ENCODE measurements at places on chromosomes 13 and 19. TPM values are rescaled to one million over a fixed set of nuclear protein-coding genes. Genes with fewer than 3 reads are reported as not detected.

PCDH8 gene
- 1.9 TPM for total RNA-seq

ZNF723 gene
- total RNA-seq, result not detected

STARD13 gene
- 151 TPM for total RNA-seq

HRC gene
- total RNA-seq, result 5.1 TPM

TUBGCP3 gene
- 48.9 TPM for total RNA-seq

WASF3 gene
- total RNA-seq, result 33.3 TPM

ZNF835 gene
- 5.1 TPM for total RNA-seq

SIGLEC6 gene
- total RNA-seq, result 2.4 TPM

FAM216B gene
- not detected for total RNA-seq

FAM32A gene
- 44.8 TPM for total RNA-seq

GIPR gene
- total RNA-seq, result 5.0 TPM

PRR20E gene
- not detected for total RNA-seq

LYPD3 gene
- total RNA-seq, result 1.6 TPM

ONECUT3 gene
- not detected for total RNA-seq

DIRAS1 gene
- total RNA-seq, result 0.45 TPM

All from sciatic nerve (tissue), 2 donors.